SK-N-SH (cell line): ENCODE measurements at places on chromosomes 2 and 18.

DNA sequence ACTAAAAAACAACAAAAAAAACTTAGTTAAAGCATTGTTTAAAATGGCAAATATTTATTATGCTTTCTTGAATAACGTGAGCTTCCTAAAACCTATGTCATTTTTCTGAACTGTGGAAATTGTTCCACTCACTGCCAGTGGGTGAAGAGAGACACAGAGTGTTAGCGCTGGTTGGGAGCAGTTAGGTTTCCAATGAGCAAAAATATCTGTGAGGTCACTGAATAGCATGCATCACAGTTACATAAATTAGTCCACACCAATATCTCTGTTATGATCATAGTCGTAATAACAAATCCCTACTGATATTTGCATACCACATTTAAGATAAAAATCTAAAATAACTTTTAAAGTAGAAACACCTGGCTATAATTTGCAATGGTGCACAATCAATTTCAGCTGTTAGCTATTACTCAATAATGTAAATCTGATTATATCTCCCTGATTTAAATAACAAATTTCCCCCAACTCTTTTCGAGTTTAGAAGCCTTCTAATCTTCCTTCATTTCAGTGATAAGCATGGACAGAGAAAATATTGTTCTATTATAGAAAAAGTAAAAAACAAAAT is 1094.0 kb upstream of the KLHL29 start:
- peak; percentile 9 for DNase-seq

GRCh38 chr2:3316456-3317276 is 61.0 kb downstream of the EIPR1 start:
- DNase-seq, result no peak

- no peak for DNase-seq
Measured at GRCh38 chr2:70994009-70994698, 519 bp downstream of the TEX261 start.

DNA sequence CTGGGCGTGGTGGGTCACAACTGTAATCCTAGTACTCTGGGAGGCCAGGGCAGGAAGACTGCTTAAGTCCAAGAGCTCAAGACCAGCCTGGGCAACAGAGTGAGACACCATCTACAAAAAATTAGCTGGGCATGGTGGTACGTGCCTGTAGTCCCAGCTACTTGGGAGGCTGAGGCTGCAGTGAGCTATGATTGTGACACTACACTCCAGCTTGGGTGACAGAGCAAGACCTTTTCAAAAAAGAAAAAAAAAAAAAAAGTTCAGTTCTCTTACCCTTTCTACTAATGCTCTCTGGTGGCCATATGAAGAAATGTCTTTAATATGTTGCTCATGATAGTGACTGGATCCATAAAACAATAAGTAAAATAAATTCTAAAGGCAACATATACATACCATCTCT is 14.9 kb downstream of the TYW5 start:
- peak; percentile 14 for DNase-seq

- DNase-seq, result no peak
Measured at GRCh38 chr2:126368758-126369157, 287.2 kb upstream of the GYPC start.

DNA sequence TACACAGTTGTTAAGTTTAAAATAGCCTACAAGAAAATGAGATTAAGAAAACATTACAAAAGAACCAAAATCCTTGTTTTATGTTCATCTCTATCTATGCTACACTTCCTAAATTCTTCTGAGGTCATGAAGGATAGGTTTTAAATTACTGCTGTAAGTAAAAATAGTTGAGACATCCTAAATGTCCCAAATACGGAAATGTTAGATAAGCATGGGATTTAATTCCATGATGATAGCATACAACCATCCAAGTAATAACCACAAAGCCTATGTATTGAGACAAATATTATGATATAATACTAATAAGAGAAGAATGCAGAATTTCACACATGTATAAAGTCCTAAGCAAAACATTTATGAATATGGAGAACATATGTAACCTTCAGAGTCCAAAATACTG is 34.1 kb downstream of the PIEZO2 start:
- DNase-seq, result no peak

DNA sequence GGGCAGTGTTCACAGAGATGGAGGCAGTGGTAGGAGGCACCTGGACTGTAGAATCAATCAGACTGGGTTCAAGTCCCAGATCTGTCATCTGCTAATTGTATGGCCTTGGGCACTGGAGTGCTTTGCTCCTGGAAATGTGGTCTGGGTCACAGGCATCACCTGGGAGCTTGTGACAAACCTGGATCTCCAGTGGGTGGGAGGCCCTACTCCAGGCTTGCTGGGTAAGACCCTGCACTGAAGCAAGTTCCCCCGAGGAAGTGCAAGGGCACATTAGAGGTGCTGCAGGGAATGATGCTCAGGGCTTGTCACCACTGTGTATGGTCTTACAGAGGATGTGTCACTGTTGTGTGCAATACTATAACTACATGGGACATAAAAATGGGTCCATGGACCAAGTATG is 220.5 kb upstream of the ID2 start:
- DNase-seq, result no peak

- no peak for DNase-seq
Measured at GRCh38 chr2:163395602-163396001, 340.2 kb downstream of the FIGN start.

- no peak for DNase-seq
Measured at GRCh38 chr2:66897181-66897580, 462.3 kb downstream of the MEIS1 start.

DNA sequence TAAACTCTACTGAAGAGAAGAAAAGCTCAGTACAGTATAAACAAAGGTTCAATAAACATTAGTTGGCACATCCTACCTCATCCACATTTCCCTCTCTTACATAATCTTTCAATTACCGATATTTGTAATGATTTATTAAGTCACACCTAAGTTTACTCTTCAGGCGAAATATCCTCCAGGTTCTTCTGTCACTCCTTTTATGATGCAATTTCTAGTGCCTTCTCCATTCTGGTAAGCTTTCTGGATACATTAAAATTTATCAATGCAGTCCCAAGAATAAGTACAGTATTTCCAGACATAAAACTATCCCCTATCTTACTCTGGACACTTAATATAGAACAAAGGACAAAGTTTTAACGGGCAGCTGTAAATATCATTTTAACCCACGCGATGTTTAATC is 5.6 kb downstream of the HNRNPLL start:
- no peak for DNase-seq

GRCh38 chr2:206962966-206963365 is 23.6 kb downstream of the CPO start:
- DNase-seq, result no peak

- DNase-seq, result no peak
Measured at GRCh38 chr2:168030862-168031624, 216.4 kb downstream of the STK39 start.

GRCh38 chr2:27496357-27497287 is at the start of gene GCKR:
Gene GCKR (plus strand): TSS chr2:27496839. CDS start chr2:27496905, 66 bp downstream.
- no peak for DNase-seq

DNA sequence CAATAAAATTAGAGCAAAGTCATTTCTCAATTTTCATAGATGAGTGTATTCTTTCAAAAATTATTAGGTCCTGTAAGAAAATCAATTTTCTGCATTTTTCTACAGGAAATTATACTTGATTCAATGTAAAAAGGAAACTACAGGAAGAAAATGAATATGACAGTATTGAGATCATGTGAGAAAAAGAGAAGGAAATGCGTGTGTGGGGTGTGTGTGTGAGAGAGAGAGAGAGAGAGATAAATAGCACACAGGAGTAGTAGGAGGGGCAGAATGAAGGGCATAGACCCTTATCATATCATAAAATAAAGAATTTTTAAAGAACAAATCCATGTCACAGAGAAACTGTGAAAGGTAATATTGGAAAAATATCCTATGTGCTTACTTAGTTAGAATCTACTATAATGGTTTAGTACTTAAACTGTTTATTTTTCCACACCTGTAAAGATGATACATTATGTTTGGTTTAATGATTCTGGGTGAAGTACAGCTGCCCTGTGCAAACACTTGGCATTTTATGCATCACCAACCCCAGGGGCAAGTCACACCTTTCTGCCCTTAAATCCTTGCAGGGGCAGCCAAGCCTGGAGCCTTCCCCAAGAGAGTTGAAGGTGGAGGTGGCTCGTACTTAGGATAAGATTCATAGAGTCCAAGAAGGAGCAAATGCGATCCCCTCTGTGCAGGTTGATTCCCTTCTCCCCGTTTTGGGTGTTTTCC is 276.4 kb downstream of the TGIF1 start:
- no peak for DNase-seq

DNA sequence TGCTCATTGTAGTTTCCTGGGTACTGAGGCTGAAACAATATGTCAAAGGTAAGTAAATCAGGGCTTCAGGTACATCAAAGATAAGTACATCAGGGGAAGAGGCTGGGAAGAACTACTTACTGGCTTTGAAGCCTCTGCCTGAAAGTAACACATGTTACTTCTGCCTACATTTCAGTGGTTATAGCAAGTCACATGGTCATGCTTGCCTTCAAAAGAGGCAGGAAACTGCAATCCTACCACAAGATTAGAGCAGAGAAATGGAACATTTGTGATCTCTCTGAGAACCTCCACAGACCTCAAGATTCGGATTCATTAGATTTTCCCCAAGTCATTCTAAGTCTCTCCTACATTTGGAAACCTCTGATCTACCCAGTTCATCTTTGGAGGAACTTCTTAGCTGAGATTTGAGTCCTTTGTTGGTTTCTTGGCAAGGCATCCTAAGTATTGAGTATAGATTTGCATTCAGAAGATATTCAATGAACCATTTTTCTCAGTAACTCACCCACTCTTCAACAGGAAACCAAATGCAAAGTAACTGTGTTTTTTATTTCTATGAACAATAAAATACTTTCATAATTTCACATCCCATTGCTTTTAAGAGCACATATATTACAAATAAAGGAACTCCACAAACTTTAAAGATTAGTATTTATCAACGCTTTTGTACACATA is 48.5 kb upstream of the CCDC195 start:
- no peak for DNase-seq

GRCh38 chr2:30663806-30664205 is 143.4 kb downstream of the CAPN13 start:
- DNase-seq, result no peak

- DNase-seq, result no peak
Measured at GRCh38 chr2:40719414-40719813, 267.5 kb upstream of the SLC8A1 start.

GRCh38 chr2:204183608-204184007 is 247.0 kb downstream of the ICOS start:
- no peak for DNase-seq

DNA sequence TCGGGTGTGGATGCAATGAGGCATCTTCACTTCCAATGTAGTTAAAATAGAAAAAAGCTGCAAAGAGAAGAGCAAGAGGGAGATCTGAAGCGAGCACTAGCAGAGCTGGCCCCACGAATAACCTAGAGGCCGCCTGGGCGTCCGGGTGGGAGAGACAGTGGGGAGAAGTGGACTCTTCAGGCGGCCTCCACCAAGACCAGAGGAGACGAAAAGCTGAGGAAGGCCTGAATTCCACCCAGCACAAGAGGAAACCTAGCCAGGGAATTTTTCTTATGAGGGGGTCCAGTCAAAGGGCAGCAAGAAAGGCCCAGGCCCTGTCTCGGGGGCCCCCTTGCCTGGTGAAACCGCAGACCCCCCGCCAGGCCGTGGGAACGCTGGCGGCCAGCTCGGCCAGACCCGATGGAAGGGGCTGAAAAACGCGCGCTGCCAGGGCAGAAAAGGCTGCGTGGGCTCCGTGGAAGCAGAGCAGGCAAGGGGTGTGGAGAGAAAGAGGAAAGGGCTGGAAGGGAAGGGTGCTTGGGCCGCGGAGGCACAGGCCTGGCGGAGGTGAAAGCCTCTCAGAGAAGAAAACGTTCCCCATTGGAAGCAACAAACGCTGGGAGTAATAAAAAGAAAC is 69.2 kb downstream of the KCTD1 start:
- DNase-seq, result no peak

DNA sequence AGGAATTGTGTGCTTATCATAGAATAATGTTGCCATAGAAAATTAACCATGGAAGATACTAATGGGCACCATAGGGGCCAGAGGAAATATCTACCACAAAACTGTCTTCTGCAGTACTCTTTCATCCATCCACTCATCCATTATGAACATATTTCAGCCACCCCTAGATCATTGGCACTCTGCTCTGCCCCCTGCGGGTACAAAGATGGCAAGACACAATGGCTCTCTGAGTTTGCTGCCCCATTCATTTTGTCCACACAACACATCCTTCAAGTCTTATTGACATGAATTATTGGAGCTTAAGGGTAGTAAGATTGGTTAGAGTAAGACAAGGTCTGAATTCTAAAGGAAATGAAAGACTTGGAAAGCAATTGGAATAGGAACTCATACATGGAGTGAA is 1224.7 kb upstream of the CELF4 start:
- DNase-seq, result no peak

DNA sequence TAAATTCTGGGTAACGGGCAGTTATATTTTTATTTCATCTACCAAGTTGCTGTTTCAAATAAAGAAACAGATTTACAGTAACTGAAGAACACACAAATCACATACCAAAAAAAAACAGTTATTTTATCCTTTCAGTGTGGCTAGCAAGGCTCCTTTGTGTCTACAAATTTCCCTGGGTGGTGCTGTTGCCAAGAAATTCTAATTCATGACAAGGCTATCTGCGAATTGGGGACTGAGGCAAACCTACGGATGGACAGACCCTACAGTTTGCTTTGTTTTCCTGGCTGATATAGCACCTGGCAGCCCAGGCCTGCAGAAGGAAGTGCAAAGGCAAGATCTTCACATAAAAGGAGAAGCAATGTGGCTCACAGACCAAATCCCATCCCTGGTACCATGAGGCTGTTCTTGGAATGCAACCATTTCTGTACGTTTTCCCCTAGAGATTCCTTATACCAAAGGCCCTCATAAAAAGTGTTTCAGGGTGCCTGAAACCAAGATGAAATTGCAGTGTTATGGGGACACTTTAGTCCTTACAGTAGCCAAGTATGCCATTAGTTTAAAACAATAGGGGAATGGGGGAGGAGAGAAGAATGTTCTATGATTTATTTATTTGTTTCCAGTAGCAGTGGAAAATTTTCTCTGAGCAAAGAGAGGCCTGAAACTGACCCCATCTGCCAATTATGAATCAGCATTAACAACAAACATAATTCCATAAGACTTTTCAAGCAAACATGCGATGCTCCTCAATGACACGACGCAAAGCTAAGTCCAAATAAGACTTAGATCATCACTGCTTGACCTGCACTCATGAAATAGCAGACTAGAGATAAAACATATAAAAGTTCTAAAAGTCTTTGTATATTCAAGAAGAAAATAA is 4.3 kb downstream of the KLF7 start:
- no peak for DNase-seq

- DNase-seq, result no peak
Measured at GRCh38 chr18:53191634-53192033, 851.6 kb downstream of the DCC start.

GRCh38 chr2:45596761-45597160 is 14.3 kb downstream of the SRBD1 start:
- DNase-seq, result no peak

GRCh38 chr18:12750076-12750714 is 47.4 kb downstream of the PSMG2 start:
- DNase-seq, result no peak

DNA sequence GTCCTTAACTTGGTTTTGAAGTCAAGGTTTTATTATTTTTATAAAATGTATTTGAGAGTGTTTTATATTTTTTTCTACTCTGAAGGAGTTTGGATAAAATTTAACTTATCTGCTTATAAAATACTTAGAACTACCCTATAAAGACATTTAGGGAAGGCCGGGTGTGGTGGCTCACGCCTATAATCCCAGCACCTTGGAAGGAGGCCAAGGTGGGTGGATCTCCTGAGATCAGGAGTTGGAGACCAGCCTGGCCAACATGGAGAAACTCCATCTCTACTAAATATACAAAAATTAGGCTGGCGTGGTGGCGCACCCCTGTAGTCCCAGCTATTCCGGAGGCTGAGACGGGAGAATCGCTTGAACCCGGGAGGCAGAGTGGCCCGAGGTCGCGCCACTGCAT is 486.4 kb downstream of the DSC3 start:
- DNase-seq, result no peak
